Natural killer cell (primary cell): ENCODE measurements at places on chromosomes 1 and 21.

GRCh38 chr1:247456021-247456420, 1.9 kb downstream of the OR2B11 start:
- DNase-seq = no peak

GRCh38 chr1:87410776-87411480, 82.2 kb downstream of the LMO4 start:
- no peak for DNase-seq

GRCh38 chr1:74699331-74699730, 25.7 kb upstream of the ERICH3 start:
- no peak for DNase-seq

- no peak for DNase-seq
These were observed 8.7 kb upstream of the PIGM start for GRCh38 chr1:160040476-160040875.
